ENCODE measurements at places on chromosomes 7 and 10. TPM values are rescaled to one million over a fixed set of nuclear protein-coding genes. Genes with fewer than 3 reads are reported as not detected.

The CALHM1 gene
- total RNA-seq: 0.25 TPM

The RSU1 gene
- 89.0 TPM for total RNA-seq

The MTERF1 gene
- 18.3 TPM for total RNA-seq

The GDF2 gene
- total RNA-seq: not detected

The RNF32 gene
- 4.8 TPM for total RNA-seq

The DGKB gene
- total RNA-seq: not detected

The SFXN2 gene
- total RNA-seq: 28.6 TPM

The CDHR3 gene
- total RNA-seq: 3.6 TPM

The VWC2 gene
- total RNA-seq: not detected

The PKD1L1 gene
- 0.09 TPM for total RNA-seq

The LRRC17 gene
- 0.18 TPM for total RNA-seq

The FASTK gene
- total RNA-seq: 80.0 TPM

The OR2A1 gene
- not detected for total RNA-seq

The OR13A1 gene
- total RNA-seq: not detected

The MYH16 gene
- not detected for total RNA-seq

The PTPRZ1 gene
- total RNA-seq: not detected

The FKBP9 gene
- 1.3 TPM for total RNA-seq

The SEMA3C gene
- not detected for total RNA-seq

All from T-helper 2 cell treated with Interferon-gamma antibody and Interleukin-4, amounts not matched to agents 100 ng/mL and 5 ng/mL, for 36 hours (primary cell).